Neural crest cell (in vitro differentiated cells): ENCODE measurements at places on chromosomes 16 and 17.

DNA sequence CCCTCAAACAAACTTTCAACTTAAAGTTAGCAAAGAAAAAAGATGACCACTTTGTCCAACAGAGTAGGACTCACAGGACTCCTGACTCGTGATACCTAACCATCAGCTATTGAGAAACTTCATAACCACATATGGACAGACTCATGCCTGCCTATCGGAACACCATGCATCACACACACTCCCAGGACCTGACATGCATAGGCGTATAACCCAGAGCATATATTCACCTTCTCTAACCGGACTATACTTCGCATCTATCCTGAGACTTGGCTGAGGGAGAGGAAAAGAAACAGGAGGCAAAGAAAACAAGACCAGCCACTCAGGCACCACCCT, 2.2 kb downstream of the PIP4K2B start:
- no peak for DNase-seq

- peak; percentile 78 for DNase-seq
Measured at GRCh38 chr17:34361478-34362061, 1.5 kb downstream of the CCL1 start.

- peak; percentile 97 for DNase-seq
Measured at GRCh38 chr16:4957720-4958509, at the start of gene SEC14L5. Gene SEC14L5, plus strand, starts transcription at chr16:4958330. Its CDS starts 994 bp downstream, at chr16:4959324.

DNA sequence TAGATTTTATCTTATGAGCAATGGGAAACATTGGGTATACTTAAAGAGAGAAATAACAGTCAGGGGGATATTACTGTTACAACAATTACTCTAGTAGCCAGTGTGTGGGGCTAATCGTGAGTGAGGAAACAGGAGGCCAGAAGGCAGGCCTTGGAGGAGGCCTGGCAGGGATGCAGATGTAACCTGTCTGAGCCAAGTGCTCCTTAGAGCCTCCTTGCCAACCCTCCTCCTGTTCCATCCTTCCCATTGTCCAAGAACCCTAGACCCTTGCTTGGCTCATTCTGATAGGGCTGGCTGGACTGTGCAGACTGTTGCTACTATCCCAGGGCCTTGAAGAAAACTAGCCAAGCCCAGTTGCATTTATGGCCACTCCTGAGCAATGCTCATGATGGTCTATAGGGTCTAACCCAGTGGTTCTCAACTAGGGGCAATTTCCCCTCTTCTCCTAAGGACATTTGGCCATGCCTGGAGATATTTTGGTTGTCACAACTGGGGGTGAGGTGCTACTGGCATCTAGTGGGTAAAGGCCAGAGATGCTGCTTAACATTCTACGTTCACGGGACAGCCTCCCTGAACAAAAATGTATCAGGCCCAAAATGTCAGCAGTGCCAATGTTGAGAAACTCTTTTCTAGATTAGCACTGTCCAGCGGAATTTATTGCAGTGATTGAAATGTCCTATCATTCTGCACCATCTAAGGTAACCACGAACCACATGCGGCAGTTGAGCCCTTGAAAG, 24.4 kb upstream of the WSCD1 start:
- DNase-seq, result no peak

DNA sequence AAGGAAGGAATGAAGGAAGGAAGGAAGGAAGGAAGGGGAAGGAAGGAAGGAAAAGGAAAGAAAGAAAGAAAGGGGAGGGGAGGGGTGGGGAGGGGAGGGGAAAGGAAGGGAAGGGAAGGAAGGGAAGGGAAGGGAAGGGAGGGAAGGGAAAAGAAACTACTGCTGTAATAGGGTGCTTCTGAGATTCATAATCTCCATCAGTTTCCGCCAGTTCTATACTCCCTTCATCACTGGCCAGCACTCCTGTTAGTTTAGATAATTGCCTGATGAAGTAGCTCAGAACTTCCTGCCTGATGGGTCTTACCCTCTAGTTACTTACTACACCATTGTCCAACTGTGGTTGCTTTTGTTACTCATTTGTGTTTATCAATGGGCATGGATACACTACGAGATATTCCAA, 2.0 kb upstream of the KRTAP9-6 start:
- no peak for DNase-seq

GRCh38 chr17:80774146-80774545, 217.5 kb upstream of the CHMP6 start:
- DNase-seq, result no peak

DNA sequence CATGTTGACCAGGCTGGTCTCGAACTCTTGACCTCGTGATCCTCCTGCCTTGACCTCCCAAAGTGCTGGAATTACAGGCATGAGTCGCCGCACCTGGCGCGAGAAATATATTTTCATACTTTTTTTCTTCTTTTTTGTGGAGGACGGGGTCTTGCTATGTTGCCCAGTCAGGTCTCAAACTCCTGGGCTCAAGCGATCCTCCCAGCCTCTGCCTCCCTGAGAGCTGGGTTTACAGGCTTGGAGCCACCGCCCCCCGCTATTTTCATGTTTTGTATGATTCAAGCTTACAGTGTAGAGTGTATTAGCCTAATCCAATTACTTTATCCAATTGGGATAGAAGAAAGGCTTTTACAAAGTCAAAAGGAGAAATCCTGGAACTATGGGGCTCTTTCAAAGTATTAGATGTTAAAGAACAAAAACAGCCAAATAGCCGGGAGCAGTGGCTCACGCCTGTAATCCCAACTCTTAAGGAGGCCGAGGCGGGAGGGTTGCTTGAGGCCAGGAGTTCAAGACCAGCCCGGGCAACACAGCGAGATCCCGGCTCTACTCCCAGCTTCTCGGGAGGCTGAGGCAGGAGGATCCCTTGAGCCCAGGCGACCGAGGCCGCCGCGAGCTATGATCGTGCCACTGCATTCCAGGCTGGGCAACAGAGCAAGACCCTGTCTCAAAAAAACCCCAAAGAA, 1.4 kb upstream of the MAP1LC3B start:
- no peak for DNase-seq

DNA sequence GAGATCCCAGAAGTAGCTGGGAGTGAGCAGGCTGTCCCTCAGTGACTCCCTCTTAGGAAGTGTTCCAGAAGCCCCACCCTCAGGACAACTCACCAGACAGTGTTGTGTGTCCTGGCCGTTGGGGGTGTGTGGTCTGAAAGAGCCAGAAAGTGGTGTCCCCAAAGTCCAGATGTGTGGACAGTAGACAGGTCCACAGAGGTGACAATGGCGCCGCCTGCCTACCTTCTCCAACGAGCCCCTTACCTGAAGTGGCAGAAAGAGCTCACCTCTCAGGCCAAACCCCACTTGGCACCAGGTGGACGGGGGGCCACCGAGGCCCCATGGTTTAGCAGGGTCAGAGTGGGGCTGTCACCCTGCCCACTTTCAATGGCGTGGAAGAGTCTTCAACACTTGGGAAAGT, 19.9 kb downstream of the C17orf100 start:
- DNase-seq, result no peak

DNA sequence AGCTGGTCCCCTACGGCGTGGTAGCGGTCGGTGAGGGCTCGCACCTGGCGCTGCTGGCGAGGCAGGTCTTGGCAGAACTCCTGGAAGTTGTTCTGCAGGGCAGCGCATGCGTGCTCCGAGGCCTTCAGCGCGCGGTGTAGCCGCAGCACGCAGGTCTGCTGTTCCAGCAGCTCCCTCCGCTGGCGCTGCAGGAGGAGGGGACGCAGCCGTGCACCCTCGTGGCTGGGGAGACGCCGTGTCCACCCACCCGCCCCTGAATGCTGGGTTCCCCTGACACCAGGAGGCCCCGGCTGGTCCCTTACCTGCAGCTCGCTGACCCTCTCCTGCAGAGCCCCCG, 12.2 kb downstream of the EVPL start:
- DNase-seq, result no peak

DNA sequence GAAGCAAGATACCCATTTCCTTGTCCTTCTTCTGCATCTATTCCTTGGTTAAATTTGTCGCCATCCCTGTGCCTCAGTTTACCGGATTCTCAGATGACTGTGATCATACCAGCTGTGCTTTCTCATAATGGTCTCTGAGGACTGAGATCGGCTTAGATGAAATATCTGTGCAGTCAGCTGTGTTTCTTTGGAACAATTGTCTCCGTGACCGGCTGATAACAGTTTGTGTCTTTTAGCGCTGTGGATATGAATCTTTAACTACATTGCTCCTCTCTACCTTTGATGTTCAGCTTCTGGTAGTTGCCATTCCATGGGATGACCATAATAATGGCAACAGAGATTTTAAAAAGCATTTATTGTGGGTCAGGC, 473 bp downstream of the FTO start:
- DNase-seq, result no peak

- DNase-seq, result peak; percentile 60
Measured at GRCh38 chr17:74296548-74296936, 22.5 kb downstream of the DNAI2 start.

GRCh38 chr16:63458846-63459245, 1422.6 kb upstream of the CDH8 start:
- DNase-seq, result no peak

GRCh38 chr17:14196377-14196997, 40.2 kb downstream of the CDRT15 start:
- no peak for DNase-seq

GRCh38 chr17:12706070-12706469, 40.4 kb downstream of the MYOCD start:
- no peak for DNase-seq

- DNase-seq, result no peak
Measured at GRCh38 chr16:11431915-11432465, 86.7 kb downstream of the RMI2 start.

DNA sequence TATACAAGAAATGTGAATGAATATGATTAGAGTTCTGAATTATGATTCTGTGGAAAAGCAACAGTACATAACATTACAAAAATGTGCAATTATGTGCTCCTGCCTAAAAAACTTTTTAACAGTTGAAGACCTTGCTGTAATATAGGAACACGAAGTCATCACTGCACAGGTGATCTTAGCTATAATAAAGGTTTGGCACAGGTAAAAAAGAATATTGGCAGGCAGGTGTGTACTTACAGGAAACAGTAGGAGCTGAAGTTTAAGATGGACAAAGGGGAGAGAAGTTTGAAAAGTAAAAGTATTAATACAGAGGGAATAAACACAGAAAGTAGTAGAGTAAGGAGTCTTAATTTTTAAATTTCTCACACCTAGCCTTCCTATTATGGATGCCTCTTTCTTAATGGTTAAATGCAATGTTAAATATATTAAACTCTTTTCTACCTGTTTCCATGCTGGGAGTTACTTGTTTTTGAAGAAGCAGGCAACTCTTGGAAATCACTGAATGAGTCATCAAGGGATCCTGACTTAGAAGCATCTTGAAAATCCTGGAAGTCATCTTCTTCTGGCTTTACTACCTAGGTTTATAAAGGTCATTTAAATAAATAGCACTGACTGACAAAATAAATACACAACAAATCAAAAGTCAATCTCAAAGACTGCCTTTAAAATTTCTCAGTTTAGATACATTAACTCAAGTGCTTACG, 40.7 kb downstream of the SYNRG start:
- no peak for DNase-seq
